ENCODE measurements at places on chromosomes 11 and 22.

GRCh38 chr11:120746376-120746775 lies 234.8 kb downstream of the GRIK4 start:
- no peak for DNase-seq

GRCh38 chr11:69930081-69931059 lies 111.2 kb upstream of the FGF3 start:
- no peak for DNase-seq

DNA sequence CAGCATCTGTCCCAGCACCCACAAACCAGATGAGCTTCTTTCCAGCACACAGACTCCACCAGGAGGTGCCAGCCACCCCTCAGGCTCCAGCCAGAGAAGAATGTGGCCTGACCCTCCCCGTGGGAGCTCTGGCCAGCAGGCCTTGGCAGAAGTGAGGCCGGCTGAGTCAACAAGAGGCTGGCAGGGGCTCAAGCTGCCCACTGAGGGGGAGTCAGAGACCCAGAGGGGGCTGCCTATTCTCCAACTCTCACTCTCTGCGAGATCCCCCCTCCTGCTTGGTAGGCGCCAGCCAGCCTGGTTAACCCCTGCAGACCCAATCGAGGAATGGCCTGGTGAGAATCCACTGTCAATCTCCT lies 10.6 kb upstream of the CDC42EP1 start:
- DNase-seq, result peak; percentile 69

DNA sequence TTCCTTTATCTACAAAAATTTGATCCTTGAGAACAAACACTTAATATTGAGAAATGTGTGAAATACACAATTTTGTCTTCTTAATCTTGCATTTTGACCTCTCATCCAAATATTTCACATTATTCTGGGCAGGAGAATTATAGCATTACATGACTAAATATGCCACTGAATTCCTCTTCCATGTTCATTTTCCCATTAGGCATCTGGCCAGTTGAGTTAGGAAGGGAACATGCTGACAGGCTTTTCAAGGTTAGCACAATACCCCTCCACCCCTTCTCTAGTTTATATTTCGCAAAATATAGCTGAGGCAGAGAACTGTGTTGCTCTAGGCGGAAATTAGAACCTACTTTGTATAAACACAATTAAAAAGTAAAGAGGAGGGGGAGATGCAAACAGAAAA lies 271.7 kb upstream of the ZC3H12C start:
- DNase-seq, result no peak

DNA sequence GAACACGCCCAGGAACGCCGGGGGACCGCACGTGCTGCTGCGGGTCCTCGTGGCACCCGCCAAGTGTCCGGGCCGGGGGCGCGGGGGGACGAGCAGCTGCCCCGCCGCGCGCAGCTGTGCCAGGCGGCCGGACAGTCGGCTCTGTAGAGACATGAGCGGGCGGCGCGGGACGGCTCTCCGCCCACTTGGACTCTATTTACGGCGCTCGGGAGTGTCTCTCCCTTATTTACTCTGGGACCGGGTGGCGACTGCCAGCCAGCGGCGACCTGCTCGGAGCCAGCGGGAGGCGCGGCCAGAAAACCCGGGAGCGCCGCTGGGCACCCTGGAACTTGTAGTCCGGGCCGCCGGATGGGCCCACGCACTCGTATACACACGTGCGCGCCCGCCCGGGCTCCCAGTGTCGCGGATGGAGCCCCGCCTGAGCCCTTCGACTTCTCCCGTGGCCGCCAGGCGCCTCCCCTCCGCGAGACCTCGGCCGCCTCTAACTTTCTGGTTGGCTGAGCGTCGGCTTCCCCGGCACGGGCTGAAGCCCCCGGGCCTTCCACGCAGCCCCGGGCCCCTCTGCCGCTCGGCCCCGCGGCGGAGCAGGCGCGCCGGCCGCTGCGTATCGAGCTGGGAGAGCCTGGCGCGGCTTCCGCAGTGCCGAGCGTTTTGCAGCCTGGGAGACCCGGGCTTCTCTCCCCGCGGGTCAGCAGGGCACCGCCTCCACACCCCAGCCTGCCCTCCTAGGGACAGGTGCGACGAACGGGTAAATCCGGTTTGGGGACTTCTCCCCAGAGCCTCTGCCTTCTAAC lies at the start of gene MACROD1:
Gene MACROD1, minus strand, starts transcription at position 272 of the 794 bp plus-strand sequence. Its CDS starts 119 bp downstream, at position 153.
- peak; percentile 88 for DNase-seq

- no peak for DNase-seq
Measured at GRCh38 chr11:87832211-87832610, 343.0 kb downstream of the RAB38 start.

- peak; percentile 34 for DNase-seq
Measured at GRCh38 chr11:88363648-88364065, 26.1 kb upstream of the CTSC start.
